Renal cortical epithelial cell (primary cell): ENCODE measurements at places on chromosomes 7 and 10. TPM values are rescaled to one million over a fixed set of nuclear protein-coding genes. Genes with fewer than 3 reads are reported as not detected.

- no peak for DNase-seq
Observed at GRCh38 chr7:102424787-102425218, 8.6 kb upstream of the ORAI2 start.

AKR1C2 gene
- 1.9 and 6.5 TPM in 2 replicates for total RNA-seq

DNA sequence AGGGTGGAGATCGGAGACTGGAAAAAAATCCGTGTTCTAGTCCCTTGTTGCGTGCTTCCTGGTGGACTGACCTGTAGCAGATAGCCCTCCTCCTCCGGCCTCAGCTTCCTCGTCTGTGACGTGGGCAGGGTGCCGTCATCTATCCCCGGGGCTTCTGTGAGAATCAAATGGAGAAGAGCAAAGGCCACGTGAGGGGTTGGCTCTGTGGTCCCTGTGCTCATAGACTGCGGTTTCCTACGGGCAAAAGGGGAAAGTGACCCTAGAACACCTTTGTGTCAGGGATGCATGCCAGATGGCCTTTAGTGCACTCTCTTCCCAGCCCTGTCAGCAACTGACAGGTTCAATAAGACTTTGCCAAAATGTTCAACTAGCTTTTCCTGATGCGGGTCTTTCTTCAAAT, 33.7 kb downstream of the GRK5 start:
- DNase-seq: no peak

DNA sequence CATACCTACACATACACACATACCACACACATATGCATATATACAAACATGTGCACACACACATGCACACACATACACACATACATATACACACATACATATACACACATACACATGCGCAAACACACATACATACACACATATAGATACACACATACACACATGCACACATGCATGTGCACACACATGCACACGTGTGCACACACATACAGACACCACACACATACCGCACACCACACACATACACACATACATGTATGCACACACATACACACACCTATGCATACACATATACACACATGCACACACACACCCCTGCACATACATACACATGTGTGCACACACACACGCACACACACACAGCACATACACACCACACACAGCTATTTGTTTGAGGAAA, 236.5 kb downstream of the WDR11 start:
- no peak for DNase-seq

DNA sequence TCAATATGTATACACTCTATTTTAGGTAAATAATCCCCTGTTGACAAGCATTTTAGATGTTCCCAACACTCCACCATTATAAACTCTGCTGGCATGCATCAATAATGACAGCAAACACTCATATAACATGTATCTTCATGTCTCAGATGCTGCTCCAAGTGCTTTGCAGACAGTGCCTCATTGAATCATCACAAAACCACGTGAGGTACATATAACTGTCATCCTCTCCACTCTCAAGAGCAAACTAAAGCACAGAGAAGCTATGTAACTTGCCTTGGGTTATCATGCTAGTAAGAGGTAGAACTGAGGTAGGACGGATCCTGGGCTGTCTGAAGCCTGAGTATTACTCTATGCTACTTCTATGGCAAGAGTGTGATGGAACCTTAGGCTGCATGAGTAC, 72.5 kb upstream of the GSDME start:
- no peak for DNase-seq

CDNF gene
- 0.55 TPM in 1 of 2 replicates, not detected in the other for total RNA-seq

DNA sequence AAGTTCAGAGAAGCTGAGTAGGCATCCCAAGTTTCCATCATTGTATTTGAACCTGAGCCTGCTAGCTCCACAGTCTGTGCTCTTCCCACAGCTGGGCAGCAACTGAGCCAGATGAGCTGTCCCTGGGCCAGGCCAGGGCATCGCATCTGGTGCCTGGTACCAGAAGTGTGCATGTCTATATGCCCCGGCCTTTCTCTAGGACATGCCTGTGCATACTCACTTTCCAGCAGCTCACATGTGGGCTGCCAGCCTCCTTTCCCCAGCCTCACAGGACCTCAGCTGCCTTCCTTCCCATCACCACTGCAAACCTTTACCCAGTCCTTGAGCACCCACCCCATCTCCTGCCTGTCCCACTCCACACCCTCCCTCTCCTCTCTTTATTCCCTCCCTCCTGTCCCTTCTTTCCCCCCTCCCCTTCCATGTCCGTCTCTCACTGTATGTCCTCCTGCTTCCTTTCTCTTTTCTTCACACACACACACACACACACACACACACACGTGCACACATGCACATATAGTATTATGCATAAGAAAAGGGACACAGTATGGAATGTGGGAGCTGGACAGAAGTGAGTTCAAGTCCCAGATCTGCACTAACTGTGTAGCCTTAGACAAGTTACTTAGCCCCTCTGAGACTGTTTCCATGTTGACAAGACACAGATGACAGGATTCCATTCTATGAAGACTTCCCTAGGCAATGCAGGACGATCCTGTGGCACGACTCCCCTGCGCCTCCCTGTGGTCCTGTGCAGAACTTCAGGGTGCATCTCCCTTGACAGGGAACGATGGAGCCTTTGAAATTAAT, 10.9 kb downstream of the CDHR1 start:
- DNase-seq: peak; percentile 50

- no peak for DNase-seq
Observed at GRCh38 chr7:44185729-44186128, 3.5 kb downstream of the GCK start.

GRCh38 chr10:7389346-7389745, 21.5 kb downstream of the SFMBT2 start:
- DNase-seq: no peak

GRCh38 chr7:96287132-96287531, 34.8 kb downstream of the SLC25A13 start:
- DNase-seq: no peak

EPHB4 gene
- total RNA-seq: 80.9 and 141 TPM in 2 replicates

- DNase-seq: no peak
Observed at GRCh38 chr7:152959610-152960009, 200.1 kb downstream of the ACTR3B start.
